ENCODE measurements at places on chromosomes 3 and 15.
A peak's percentile ranks its signal among the peaks of the same experiment; 100 is the strongest.

GRCh38 chr15:62999923-63000561, 42.5 kb upstream of the TPM1 start:
- no peak overlapping the region for H3K27ac ChIP-seq
- no peak for DNase-seq
- no peaks in the 10 kb centered on the region for H3K4me1 ChIP-seq
- H3K36me3 ChIP-seq, result no peaks in the 10 kb centered on the region

DNA sequence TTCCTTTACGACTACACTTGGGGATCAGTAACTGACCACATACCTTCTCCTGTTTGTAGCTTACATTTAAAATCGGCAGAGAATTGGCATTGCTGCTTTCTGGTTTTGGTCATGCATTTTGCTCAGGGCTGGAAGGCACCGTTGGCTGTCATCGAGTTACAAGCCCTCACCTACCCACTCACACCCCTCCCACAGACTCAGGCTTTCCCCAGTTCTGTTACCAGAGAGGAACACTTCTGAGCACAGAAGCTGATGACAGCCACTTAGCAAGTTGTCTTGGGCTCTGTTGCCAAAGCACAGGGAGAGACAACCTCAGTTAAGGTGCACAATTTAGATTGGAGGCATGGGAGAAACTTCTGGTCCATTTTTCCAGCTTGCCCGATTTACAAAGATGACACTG, 204.8 kb upstream of the TOPAZ1 start:
- H3K4me3 ChIP-seq, result no peak overlapping the region
- peaks cover 4% of the 10 kb centered on the region for H3K4me1 ChIP-seq
- H3K27me3 ChIP-seq, result no peaks in the 10 kb centered on the region
- no peak for DNase-seq

- H3K36me3 ChIP-seq, result peaks cover 36% of the 10 kb centered on the region
- H3K4me1 ChIP-seq, result no peaks in the 10 kb centered on the region
- no peak for DNase-seq
- H3K27me3 ChIP-seq, result no peaks in the 10 kb centered on the region
These were observed 6.5 kb downstream of the ALG3 start for GRCh38 chr3:184242297-184242685.

DNA sequence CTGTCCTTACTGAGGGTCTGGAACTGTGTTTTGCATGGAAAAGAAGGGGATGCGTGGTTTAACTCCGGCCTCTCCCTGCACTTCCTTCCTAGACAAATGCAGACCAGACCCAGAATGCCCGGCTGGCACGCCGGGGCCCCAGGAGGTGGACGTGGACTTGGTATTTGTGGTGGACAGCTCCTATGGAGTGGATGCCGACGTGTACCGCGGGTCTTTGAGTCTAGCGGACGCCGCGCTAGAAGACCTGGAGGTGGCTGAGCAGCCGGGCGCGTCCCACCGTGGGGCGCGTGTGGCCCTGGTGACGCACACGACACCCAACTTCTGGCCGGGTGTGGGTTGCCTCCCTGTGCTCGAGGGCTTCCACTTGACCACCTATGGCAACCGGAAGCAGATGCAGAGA, 81.8 kb upstream of the COL6A5 start:
- H3K4me3 ChIP-seq, result no peak overlapping the region
- no peak overlapping the region for H3K27ac ChIP-seq
- DNase-seq, result no peak
- H3K36me3 ChIP-seq, result no peaks in the 10 kb centered on the region
- H3K4me1 ChIP-seq, result no peaks in the 10 kb centered on the region

DNA sequence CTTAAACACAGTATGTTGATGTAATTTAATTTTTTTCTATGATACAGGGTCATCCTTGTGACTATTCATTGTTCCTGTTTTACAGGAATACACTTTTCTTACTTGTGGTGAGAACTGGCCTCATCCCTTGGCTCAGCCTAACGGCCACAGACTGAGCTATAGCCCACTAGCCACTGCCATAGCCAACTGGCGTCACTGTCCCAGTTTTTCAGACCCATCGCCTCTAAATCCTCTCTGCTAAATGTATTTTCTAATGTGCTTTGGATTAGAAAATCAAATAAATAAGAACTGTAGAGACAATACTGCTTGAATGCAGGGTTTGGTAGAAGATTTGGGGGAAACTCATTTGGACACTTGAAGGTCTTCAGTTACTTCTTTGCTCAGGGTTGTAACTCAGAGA, 113.1 kb downstream of the TIGIT start:
- H3K36me3 ChIP-seq, result no peaks in the 10 kb centered on the region
- H3K4me3 ChIP-seq, result no peak overlapping the region
- peaks cover 4% of the 10 kb centered on the region for H3K4me1 ChIP-seq
- H3K27ac ChIP-seq, result no peak overlapping the region
- H3K27me3 ChIP-seq, result no peaks in the 10 kb centered on the region
- no peak for DNase-seq

DNA sequence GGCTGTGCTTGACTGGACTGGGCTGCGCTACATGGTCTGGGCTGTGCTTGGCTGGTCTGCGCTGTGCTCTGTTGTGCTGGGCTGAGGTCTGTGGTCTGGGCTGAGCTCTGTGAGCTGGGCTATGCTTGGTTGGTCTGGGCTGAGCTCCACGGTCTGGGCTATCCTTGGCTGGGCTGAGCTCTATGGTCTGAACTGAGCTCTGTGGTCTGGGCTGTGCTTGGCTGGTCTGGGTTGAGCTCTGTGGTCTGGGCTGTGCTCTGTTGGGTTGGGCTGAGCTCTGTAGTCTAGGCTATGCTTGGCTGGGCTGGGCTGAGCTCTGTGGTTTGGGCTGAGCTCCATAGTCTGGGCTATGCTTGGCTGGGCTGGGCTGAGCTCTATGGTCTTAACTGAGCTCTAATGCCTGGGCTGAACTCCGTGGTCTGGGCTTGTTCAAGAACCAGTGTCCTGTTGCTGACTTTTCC, 92.0 kb downstream of the PLXNA1 start:
- no peaks in the 10 kb centered on the region for H3K36me3 ChIP-seq
- H3K27me3 ChIP-seq, result peaks cover 29% of the 10 kb centered on the region
- H3K27ac ChIP-seq, result no peak overlapping the region

- peak overlapping the region; percentile 47 for H3K4me3 ChIP-seq
- peak overlapping the region; percentile 63 for H3K27ac ChIP-seq
- DNase-seq, result peak; percentile 93
- H3K4me1 ChIP-seq, result peaks cover 27% of the 10 kb centered on the region
- H3K27me3 ChIP-seq, result no peaks in the 10 kb centered on the region
These were observed 35.6 kb downstream of the DAPK2 start for GRCh38 chr15:64010719-64011118.

GRCh38 chr15:62853114-62853840, 189.3 kb upstream of the TPM1 start:
- H3K27me3 ChIP-seq, result no peaks in the 10 kb centered on the region
- H3K27ac ChIP-seq, result no peak overlapping the region
- no peaks in the 10 kb centered on the region for H3K4me1 ChIP-seq

GRCh38 chr3:129016356-129016719, 15.2 kb downstream of the EFCC1 start:
- peak; percentile 92 for DNase-seq
- H3K4me1 ChIP-seq, result peaks cover 33% of the 10 kb centered on the region
- no peaks in the 10 kb centered on the region for H3K36me3 ChIP-seq
- H3K4me3 ChIP-seq, result no peak overlapping the region
- H3K27ac ChIP-seq, result peak overlapping the region; percentile 85
- H3K27me3 ChIP-seq, result no peaks in the 10 kb centered on the region

DNA sequence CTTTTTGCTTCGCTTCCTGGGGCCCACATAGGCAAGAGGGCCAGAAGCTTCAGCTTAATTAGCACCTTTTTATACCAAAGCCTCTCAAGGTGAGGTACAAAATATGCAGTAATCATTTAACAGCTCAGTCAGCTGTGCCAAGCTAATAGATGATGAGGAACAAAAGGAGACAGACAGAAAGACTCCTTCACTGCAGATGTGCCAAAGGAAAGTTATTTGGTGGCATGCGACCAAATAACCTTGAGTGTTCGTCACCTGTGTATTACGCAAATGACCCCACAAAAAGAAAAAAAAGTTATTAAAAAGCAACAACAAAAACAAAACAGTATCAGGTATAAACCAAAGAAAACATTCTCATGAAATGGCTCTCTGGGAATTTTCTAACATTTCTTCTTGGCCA, 325.8 kb upstream of the IGF1R start:
- H3K4me3 ChIP-seq, result no peak overlapping the region
- H3K27ac ChIP-seq, result no peak overlapping the region
- H3K4me1 ChIP-seq, result no peaks in the 10 kb centered on the region
- DNase-seq, result no peak
- H3K27me3 ChIP-seq, result no peaks in the 10 kb centered on the region

DNA sequence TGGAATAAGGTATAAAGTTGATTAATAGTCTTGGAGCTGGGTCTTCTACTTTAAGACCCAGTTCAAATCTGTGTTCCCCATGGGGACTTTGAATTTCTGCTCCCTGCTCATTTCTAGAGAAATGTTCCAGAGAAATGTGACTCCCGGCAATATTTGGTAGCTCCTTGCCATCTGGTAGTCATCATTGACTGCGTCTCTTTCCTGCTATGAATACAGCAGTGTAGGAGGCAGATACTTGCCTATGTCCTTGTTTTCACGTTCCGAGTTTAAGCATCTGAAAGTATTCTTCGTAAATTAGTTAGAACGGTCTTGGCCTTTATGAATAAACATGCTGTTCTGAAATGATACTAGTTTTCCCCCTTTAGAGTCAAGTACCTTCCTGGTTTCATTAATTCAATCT, 352.9 kb downstream of the PTPRG start:
- H3K4me1 ChIP-seq, result no peaks in the 10 kb centered on the region
- no peaks in the 10 kb centered on the region for H3K27me3 ChIP-seq
- H3K27ac ChIP-seq, result no peak overlapping the region
- no peaks in the 10 kb centered on the region for H3K36me3 ChIP-seq

DNA sequence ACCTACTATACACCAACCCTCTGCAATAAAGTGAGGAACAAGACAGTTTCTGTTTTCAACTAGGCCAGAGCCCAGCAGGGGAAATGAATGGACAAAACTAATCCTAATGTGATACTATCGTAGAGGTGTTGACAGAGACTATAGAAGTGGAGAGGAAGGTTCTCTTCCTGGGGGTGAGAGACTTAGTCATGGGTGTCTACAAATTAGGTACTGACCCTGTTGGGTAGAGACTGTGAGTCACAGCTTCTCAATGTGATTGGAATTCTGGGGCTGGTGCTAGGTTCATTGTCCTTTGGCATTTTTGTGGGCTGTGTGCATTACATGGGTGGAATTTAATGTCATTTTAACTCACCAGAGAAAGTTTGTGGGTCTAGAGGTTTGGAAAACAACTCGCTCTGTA, 79.3 kb downstream of the ADAMTSL3 start:
- H3K27me3 ChIP-seq, result no peaks in the 10 kb centered on the region
- H3K27ac ChIP-seq, result no peak overlapping the region
- DNase-seq, result no peak
- H3K36me3 ChIP-seq, result no peaks in the 10 kb centered on the region
- H3K4me3 ChIP-seq, result no peak overlapping the region

DNA sequence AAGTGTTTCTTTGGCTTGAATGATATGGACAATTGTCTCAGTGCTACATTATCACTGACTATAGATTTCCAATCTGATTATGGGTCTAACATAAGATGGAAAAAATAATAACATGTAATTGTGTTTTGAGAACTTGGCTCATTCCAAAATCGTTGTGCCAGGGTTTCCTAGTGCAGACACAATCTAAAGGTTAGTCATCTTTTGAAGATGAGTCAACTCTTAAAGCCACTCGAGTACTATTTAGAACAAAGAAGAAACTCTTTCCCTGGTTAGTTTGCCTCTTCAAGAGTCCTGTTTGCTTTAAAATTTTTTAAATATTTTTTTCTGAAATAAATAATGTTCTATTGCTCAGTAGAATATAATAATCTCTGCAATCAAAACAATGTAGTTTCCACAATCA, 301.0 kb downstream of the CADM2 start:
- no peak overlapping the region for H3K27ac ChIP-seq
- no peaks in the 10 kb centered on the region for H3K4me1 ChIP-seq
- DNase-seq, result no peak
- no peaks in the 10 kb centered on the region for H3K36me3 ChIP-seq

DNA sequence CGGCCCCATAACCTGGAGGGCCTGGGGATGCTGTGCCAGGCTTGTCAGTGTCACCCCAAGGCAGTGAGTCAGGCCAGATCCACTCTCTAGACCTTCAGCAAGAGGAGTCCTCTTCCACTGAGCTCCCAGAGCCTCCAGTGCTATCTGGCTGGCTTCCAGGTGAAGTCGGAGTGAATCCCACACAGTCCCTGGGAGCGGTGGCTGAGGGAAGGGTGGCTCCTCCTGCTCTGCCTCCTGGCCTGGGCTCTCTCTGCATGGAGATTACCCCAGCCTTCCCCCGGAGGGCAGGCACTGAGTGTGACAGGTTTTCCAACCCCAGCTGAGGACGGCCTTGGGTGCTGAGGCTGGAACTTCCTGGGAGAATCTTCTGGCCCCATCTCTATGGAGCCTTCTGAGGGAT, 82.7 kb downstream of the EPHB1 start:
- H3K4me1 ChIP-seq, result no peaks in the 10 kb centered on the region
- no peaks in the 10 kb centered on the region for H3K27me3 ChIP-seq

DNA sequence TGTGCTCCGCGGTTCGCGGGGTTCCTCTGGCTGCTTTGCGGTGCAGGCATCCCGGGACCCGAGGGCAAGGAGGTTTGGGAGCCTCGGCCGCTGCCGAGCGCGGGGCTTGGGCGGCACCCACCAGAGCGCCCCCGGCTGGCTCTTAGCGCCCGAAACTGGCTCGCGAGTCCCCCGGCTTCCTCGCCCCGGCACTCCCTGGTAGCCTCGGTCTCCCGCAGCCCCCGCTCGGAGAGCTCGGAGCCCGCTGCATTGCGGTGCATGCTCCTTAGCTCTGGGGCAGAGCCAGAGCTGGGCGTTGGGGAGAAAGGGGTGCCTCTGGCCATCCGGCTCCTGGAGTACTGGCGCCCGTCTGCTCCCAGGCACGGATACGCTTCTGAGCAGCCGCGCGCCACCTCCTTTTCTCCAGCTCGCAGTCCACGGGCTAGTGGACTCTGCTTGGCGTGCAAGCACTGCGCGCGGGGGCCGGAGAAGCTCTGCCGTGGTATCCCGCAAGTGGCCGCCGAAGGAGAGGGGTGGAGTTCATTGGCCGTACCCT, 753 bp downstream of the EPHB1 start:
- no peak overlapping the region for H3K27ac ChIP-seq
- no peaks in the 10 kb centered on the region for H3K36me3 ChIP-seq
- H3K4me3 ChIP-seq, result no peak overlapping the region
- no peak for DNase-seq

DNA sequence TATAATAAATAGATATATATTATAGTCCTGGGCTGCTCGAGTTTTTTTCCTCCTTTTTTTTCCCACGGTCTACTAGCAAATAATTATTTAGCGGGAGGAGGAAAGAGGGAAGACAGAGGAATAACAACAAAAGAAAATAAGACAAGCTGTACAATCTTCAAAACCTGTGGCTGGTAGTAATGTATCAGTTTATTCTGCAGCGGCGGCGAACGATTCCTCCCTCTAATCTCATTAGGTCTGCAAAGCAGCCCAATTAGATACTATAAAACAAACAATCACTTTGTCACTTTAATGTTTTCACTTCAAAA, 390 bp upstream of the TLE3 start:
- H3K27ac ChIP-seq, result peak overlapping the region; percentile 87
- H3K4me1 ChIP-seq, result peaks cover 68% of the 10 kb centered on the region
- H3K36me3 ChIP-seq, result peaks cover 13% of the 10 kb centered on the region
- peak overlapping the region; percentile 77 for H3K4me3 ChIP-seq
- no peak for DNase-seq

GRCh38 chr15:34437687-34438086, at the start of gene GOLGA8A:
Gene GOLGA8A, minus strand, starts transcription at chr15:34437808. Its CDS starts 48,117 bp downstream, at chr15:34389691.
- no peaks in the 10 kb centered on the region for H3K36me3 ChIP-seq
- DNase-seq, result peak; percentile 68
- peaks cover 6% of the 10 kb centered on the region for H3K4me1 ChIP-seq
- H3K27me3 ChIP-seq, result no peaks in the 10 kb centered on the region

All from B cell (primary cell).